ENCODE measurements at places on chromosomes 1 and 21.
A peak's percentile ranks its signal among the peaks of the same experiment; 100 is the strongest.

DNA sequence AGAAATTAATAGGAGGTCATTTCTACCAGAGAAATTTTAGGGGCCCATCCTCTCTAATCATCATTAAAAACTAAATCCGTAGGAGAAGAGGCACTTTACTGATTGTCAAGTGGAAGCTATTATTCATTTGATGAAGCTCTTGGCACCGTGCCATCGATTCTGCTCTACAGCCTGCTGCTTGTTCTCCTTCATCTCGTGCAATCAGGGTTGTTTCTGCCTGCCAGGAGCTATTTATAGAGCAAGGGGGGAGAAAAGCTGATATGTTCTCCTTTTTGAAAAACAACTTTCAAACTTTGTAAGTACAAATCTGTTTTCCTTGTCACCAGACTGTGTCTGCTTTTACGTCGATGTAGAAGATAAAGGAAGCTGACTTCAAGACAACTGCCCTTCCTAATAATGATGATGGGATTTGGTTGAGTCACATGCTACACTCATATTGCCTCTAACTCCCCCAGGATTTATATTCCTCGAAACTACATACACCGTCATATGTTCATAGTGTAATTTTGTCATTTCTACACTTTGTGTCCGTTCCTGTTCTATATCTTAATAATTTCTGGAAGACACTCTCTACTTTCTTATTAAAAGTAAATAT is 169.6 kb upstream of the LHX8 start:
- peak; percentile 19 for DNase-seq

DNA sequence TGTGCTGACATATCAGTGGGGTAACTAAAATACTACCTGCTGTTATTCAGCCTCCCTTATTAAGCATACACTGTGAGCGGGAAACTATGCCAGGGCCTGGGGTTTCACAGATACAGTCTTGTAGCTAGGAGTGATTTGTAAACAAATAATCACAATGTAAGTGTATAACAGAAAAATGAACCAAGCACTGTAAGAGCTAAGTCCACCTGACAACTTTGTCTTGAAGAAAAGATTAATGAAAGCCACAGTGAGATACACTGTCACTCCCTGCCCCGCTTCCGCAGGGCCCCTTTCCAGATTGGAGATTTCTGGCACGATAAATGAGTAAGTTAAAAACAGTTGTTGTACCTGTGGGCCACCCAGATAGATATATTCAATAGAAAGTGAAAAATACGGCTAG is 4.8 kb downstream of the RCAN3 start:
- no peak for DNase-seq

GRCh38 chr1:155038602-155039307 is 5.1 kb downstream of the DCST1 start:
- no peak for DNase-seq

DNA sequence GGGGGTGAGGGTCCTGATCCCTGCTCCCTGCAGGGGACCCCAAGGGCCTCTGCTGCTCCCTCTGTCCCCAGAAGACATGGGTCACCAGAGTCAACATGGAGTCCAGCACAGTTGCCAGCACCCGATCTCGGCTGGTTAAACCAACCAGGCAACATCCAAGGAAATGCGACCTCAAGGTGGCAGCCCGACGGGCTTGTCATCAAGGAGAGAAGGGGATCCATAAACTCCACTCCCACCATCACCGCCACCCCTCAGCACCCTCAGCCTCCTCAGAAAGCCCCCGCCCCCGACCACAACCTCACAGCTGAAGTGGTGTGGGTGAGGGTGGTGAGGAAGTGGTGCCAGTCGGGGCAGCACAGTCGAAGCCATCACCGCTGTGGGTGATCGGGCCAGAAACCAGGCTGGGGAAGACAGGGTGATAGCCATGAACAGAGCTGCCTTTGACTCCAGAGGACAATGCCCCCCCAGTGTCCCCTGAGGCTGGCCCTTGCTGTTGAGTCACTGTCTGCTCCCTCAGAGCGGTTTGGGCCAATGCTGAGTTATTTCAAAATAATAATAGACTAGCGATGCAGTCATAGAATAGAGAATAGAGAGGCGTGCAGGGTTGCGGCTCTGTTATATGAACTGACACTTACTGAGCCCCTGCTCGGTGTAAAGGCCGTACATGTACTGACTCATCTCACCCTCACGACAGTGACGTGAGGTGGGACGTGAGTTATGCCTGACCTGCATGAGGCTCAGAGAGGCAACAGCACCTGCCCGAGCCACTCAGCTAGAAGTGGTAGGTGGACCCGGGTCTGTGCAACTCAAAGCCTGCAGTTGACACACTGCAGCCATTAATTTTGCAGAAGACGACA is 88.7 kb upstream of the IFFO2 start:
- peak; percentile 55 for DNase-seq

GRCh38 chr1:246365708-246366107 is 141.4 kb downstream of the SMYD3 start:
- no peak for DNase-seq

- DNase-seq = peak; percentile 71
These were observed 78.7 kb downstream of the RGL1 start for GRCh38 chr1:183883623-183884022.

- no peak for DNase-seq
These were observed 53.1 kb upstream of the ADAR start for GRCh38 chr1:154661110-154661509.

DNA sequence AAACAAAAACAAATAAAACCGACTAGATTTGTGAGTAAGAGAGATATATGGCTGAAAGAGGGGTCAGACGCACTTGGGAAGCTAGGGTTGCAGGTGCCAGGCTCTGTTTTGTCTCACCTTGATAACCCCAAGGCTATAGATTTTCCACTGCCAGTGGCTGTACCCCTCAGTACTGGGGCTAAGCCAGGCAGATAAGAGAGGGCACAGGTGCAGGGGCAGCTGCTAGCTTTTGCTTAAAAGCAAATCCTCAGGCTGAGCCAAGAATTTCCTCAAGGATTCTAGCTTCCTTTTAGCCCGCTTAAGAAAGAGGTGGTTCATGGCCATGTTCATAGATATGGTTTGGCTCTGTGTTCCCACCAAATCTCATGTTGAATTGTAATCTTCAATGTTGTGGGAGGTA is 57.9 kb downstream of the OVGP1 start:
- no peak for DNase-seq

DNA sequence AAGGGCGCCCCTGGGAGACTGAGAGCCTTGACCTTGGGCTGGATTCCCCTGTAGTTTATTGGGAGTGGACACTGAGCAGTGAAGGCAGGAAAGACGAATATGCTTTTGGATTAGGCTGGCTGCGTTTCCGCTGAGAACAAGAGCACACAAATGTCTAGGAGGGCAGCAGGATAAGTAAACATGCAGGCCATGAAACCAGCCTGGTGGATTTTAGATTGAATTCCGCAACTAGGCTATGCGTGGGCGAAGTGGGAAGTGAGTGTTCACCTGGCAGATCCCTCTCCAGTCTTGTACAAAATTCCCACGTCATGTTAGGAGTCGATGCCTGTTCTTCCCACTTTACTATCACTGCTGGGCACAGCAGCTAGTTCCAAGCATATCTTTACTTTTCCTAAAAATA is 21.4 kb upstream of the KCNJ6 start:
- DNase-seq = no peak

- DNase-seq = no peak
These were observed 322 bp downstream of the DCLRE1B start for GRCh38 chr1:113905435-113905861.

Measured in fibroblast of skin of right biceps (primary cell).